ENCODE measurements at places on chromosomes 4 and X. TPM values are rescaled to one million over a fixed set of nuclear protein-coding genes. Genes with fewer than 3 reads are reported as not detected.

The KLHL13 gene
- 3.1 TPM for total RNA-seq

The KCND1 gene
- 0.13 TPM for total RNA-seq

The DCHS2 gene
- not detected for total RNA-seq

The BMP3 gene
- not detected for total RNA-seq

The HSFX1 gene
- 0.85 TPM for total RNA-seq

- DNase-seq = peak; percentile 45
Observed at GRCh38 chrX:130846746-130847145, 56.3 kb downstream of the ENOX2 start.

DNA sequence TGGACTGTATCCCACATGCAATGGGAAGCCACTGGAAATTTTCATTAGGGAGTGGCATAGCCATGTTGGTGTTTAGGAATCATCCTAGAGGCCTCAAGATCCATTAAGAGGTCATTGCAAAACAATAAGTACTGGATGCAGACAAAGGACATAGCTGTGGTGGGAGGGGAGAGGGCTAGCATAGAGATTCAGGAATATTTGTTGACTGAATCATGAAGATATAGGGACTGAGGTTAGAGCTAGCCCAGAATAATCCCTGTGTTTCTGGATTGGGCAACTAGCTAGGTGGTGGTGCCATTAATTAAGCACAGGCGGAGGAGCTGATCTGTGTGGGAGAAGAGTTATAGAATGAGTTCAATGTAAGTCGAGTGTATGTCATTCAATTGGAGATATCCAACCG lies 135.0 kb downstream of the RAB28 start:
- DNase-seq = no peak

GRCh38 chr4:136056748-136057147 lies 1475.5 kb downstream of the PCDH18 start:
- no peak for DNase-seq

DNA sequence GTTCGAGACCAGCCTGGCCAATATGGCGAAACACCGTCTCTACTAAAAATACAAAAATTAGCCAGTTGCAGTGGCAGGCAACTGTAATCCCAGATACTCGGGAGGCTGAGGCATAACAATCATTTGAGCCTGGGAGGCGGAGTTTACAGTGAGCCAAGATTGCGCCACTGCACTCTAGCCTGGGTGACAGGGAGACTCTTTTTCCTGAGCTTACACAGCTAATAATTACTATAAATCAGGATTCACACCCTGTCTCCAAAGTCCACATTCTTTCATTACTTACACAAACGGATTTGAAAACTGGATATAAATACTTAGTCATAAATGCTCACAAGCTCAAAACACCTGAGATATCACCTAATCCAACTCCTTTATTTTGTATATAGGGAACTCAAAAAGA lies 151.6 kb downstream of the LRBA start:
- no peak for DNase-seq

- DNase-seq = no peak
Observed at GRCh38 chr4:135775909-135776308, 1574.3 kb upstream of the PABPC4L start.

DNA sequence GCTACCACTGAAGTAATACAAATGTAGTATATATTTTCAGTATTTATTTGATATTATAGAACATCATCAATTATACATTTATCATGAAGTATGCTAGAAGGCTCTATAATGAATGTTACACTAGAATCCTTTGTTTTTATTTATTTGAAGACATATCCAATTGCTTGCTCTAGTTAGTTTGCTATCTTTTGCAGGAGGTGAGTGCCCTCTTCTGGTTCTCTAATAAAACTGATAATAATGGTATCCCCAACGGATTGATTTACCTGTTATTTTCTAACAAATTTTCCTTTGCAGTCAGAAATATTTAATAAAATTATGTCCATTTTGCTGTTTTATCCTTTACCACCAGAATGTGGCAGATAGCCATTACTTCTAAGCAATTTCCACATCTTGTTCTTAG lies 274.3 kb upstream of the TACR3 start:
- peak; percentile 65 for DNase-seq

DNA sequence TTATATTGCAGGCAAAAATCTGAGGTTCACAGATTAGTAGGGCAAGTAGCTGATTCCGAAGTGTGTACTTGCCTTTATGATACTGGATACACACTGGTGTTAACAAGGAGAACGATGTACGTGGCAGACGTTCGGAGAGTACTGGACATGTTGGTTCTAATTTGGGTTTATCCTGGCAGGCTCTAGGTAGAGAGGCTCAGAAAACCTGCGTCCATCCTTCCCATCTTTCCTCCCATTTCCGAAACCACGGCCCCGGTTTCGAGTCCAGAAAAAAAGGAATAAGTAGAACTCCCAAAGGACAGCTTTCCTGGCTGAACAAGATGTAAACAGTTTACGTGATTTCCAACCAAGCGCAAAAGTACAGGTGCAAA lies 351 bp upstream of the SLC30A9 start:
- DNase-seq = no peak

DNA sequence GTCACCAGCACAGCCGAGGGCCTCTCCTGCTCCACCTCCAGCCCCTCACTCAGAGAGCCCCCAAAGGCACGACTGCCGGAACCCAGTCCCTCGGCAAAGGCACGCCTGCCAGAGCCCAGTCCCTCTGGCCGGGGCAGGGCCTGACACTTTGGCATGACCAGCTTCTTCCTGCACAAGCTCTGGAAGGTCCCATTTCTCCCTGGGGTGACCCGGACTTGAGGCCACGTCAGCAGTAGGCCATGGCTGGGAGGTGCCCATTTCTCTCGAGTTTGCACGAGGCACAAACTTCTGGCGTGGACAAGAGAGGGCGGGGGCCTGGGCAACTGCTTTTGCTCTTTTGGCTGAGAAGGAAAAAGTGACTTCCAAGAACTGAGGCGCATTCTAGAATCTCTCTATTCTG lies 62.2 kb upstream of the GPR78 start:
- DNase-seq = no peak

GRCh38 chr4:153962311-153963039 lies 173.6 kb upstream of the SFRP2 start:
- DNase-seq = no peak

DNA sequence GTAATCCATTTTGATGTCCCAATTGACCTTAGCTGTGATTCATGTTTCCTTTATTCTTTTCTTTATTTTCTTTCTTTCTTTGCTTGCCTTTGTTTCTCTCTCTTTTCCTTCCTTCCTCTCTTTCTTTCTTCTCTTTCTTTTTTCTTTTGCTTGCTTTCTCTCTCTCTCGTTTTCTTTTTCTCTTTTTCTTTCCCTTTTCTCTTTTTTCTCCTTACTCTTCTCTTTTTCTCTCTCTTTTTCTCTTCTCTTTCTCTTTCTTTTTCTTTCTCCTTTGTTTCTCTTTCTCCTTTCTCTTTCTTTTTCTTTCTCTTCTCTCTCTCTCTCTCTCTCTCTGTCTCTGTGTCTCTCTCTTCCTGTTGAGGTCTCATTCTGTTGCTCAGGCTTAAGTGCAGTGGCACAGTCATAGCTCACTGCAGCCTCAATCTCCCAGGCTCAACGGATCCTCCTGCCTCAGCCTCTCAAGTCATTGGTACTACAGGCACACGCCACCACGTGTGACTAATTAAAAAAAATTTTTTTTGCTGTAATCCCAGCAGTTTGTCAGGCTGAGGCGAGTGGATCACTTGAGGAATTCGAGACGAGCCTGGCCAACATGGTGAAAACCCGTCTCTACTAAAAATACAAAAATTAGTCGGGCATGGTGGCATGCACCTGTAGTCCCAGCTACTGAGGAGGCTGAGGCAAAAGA lies 8.0 kb upstream of the DHRSX start:
- no peak for DNase-seq

Measured in SK-MEL-5 (cell line).